Activated T-helper 1 cell treated with anti-CD3 and anti-CD28 coated beads, Interleukin-2, amount 50 U/mL, for 16 hours (primary cell): ENCODE measurements at places on chromosomes 4 and X.

GRCh38 chrX:10071451-10072144 lies 85.2 kb upstream of the CLCN4 start:
- no peak for DNase-seq

GRCh38 chrX:100850317-100850716 lies 23.8 kb downstream of the NOX1 start:
- DNase-seq, result no peak

DNA sequence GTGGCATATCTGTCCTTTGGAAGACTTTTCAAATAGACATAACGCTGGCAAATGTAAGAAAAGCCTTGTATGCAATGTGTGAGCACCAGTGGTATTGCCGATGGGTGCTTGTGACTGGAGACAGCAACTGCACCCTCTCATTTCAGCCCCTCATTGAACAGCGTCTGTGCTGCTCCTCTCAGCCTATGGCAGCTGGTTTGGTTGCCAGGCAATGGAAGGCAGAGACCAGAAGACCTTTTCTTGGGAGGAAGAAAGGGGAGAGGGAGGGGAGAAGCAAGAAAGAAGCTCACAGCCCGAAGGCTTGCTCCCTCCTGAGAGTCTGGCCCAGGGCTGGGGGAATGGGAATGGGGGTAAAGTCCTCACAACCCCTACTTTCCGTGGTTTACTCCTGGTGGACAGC lies 20.2 kb downstream of the ZCCHC13 start:
- DNase-seq, result no peak

DNA sequence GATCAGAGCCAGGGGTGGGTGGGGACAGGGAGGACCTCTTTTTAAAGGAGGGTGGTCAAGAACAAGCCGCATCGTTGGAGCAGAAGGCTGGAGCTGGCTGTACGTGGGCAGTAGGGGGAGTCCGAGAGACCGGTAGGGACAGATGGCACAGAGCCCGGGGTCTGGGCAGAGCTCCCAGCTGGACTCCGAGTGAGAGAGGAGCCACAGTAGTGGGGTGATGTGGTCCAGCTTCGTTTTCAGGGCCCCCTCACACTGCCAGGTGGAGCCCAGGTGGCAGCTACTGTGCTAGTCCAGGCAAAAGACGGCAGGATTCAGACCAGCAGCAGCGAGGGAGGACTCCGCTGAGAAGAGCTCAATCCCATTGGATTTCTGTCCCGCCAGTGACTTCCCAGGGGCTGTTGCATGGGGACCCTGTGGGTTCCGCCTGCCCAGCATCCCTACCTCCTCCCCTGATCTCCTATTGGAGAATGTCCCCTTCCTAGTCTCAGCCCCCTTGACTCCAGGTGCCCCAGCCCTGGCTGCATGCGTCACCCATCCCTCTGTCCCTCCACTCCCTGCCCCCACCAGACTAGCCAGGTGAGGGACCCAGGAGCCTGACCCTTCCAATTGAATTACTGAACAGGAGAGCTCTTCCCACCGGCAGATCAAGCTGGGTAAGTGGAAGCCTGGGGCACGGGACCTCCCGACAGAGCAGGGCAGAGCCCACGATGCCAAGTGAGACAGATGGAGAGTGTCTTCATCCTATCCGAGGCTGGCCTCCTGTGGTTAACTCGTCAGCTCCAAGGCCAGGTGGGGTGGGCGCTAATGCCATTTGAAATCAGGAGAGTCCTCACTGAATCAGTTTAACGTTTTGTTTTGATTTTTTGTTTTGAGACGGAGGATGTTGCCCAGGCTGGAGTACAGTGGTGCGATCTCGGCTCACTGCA lies 2.9 kb downstream of the ARHGAP4 start:
- no peak for DNase-seq

DNA sequence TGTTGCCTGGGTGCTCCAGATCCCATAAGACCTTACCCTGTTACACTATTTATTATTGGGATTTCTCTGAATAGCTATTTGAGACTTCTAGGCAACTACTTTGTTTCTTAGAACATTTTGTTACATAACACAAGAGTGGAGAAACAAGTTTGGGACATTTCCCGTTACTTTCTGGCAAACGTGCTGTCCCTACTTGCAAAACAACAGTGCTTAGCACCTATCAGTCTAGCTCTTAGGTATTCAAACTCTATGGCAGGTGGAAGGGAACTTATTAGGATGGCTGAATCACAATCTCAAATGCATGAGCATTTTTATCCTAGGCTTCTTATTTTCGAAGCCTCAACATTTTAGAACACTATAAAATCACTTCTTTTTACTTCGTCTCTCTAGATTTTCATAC lies 613.6 kb downstream of the DMD start:
- no peak for DNase-seq
